Right lung (tissue), 10 donors: ENCODE measurements at places on chromosomes 3 and 15. TPM values are rescaled to one million over a fixed set of nuclear protein-coding genes. Genes with fewer than 3 reads are reported as not detected.
A peak's percentile ranks its signal among the peaks of the same experiment; 100 is the strongest.

The SLC2A2 gene
- polyA plus RNA-seq, result not detected

DNA sequence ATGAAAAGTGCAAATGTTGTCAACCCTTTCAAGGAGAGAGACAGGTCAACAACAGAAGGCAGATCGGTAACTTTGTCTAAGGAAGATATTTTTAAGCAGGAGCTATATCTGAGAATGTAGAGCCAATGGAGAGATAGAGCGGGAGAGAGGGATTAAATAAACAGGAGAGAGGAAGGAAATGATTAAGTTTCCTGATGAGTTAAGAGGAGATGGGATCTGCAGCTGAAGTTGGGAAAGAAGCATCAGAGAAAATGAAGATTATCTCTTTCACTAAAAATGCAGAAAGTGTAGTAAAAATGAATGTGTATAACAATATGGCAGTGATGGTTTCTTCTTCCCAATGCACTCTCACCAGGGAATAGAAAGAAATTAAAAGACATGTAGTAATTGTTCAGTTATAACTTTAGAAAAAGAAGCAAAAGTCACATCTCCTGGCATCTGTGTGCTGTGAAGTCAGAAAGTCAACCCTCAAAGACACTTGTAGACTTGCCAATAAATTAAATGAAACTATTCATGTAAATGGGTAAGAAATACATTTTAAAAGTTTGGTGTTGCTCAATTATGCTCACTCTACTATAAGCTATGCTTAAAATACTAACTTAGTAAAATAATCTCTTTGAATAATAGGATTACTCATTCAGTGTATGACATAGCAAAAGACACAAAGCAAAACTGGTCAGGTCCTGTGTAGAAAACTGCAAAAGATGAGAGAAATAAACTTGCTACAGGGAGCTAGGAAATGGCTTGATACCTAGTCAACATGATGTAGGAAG is 264.6 kb downstream of the ZIC4 start:
- DNase-seq, result no peak

GRCh38 chr3:45975686-45976085 is 19.9 kb downstream of the FYCO1 start:
- no peak for DNase-seq

DNA sequence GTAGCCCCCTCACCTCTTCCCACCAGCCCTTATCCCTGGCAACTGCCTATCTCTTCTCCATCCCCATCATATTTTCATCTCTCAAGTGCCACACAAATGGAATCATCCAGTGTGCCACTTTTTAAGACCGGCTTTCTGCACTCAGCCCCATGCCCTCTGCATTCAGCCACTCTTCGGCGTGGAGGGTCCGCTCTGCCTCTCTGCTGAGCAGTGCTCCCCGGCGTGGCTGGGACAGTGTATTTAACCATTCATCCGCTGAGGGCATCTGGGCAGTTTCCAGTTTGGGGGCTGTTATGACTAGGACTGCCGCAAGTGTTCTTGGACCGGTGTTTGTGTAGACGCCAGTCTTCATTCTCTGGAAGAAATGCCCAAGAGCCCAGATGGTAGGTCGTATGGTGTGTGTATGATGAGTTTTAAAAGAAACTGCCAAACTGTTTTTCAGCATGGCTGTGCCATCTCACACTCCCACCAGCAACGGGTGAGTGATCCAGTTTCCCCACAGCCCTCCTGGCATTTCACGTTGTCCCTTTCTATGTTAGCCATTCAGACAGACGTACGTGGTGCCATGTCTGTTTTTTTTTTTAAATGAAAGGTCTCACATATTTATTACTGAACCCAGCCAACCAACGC is 20.9 kb downstream of the IQSEC1 start:
- DNase-seq, result no peak

GRCh38 chr15:62558640-62559380 is 393.7 kb upstream of the C2CD4B start:
- DNase-seq, result no peak

- peak; percentile 50 for DNase-seq
Observed at GRCh38 chr3:167684388-167684993, 30.7 kb upstream of the WDR49 start.

DNA sequence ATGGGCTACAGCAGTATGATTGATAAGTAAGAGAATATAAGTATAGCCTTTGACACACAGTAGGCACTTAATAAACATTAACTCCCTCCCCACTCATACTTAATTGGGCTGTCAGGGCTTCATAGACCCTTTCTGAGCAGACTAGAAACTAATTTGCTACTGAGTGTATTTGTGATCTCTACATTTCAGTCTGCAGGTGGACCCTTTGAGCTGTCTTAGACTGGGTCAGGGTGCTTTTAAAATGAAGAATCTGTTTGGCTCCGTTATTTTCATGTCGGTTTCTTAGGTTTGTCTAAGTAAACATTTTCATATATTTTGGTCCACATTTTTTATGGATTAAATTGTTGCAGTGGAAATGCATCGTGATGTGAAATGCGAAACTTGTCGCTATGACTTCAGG is 50.3 kb upstream of the SELENOK start:
- no peak for DNase-seq

DNA sequence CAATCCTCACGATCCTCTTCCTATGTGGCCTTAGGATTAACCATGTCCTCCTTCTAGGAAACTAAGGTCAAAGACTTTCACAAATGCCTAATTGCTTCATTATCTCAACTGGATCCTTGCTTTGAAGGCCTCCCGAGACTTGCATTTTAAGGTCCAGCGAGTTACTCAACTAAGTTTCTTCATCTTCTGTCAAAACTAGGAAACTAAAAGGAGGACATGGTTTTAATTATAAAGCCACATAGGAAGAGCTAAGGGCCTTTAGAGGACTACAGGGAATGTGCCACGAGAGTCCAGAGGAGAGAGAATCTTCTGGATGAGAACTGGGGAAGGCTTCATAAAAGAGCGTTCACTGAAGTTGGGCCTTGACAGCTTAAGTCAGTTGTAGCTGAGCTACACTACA is 87.8 kb upstream of the LPP start:
- no peak for DNase-seq

DNA sequence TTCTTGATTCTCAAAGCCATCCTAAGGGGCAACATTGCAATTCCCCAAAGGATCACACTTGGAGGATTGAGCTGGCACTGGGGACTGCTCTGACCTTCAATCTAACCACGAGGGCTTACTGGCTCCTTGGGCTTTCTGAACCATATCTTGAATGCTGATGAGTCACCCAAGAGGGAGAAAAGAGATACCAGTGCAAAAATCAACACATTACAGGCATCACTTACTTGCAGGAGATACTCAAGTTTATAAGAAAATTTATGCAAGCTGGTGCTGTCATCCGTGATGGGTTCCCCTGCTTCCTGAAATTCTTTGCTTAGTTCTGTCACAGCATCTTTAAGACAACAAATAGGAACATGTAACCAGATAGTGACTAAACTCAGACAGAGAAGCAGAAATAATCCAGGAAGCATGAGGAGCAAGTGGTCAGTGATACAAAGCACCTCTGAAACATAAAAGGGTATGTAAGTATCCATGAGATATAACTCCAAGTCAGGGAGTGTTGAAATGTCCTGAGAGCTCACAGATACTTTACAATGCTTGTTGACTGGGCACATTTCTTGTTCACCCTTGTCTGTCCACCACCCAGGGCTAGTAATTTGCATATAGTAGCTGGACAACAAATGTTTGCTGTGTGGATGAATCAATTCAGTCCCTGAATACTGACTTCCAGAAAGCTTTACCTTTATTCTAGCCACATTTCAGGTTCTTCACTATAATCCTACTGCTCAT is 14.1 kb downstream of the FYCO1 start:
- DNase-seq, result no peak

DNA sequence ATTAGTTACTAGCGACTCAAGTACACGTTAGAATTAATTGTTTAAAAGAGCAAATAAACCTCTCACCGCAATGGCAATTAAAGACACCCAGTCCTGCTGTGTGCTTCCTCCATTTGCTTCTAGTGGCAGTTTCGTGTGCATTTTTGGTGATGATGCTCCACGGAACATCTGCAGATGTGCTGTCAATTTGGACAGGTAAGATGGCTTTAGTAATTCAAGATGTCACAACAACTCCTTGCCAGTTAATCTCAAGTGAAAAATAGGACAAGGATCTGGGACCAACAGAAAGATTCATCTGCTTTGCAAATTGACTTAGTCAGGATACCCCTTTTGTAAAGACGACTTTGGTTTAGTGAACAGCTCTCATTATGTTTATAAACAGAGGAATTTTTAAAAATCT is 320.9 kb downstream of the GABRB3 start:
- DNase-seq, result no peak

DNA sequence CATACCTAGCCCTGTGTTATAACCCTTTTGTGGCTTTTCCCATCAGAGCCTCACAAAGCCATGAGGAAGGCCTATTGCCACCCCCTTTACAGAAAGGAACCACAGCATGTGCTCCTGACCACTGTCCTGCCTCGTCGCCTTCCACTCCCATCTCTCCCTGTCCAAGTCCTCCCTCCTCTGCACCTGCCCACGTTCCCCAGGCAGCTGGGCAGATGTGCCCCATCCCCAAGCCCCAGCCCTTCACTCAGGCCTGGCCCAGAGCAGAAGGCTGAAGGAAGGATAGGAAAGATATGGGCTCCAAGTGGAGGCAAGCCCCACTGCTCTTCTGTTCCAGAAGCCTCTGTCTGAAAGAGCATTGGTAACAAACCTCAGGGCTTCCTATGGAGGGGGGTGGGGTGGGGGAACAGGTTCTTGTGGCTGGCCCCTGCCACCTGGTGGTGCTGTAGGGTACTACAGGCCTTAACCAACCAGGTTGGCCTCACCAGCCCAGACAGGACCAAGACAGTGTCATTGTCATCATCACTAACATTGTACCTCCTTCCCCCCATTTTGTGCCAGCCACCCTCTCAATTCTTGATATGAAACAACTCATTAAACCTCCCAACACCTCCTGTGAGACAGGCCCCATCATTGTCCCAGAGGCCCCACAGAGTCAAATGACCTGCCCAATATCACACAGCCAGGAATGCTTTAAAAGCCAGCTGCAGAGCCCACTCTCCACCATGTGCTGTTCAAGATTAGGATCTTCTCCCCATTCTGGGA is 10.0 kb downstream of the POC1A start:
- peak; percentile 70 for DNase-seq
